CD4-positive, alpha-beta T cell treated with Interleukin-21 for 1 hour (primary cell): ENCODE measurements at places on chromosomes 3 and 15.

GRCh38 chr15:99315636-99316035 is 64.4 kb downstream of the LRRC28 start:
- DNase-seq: no peak

DNA sequence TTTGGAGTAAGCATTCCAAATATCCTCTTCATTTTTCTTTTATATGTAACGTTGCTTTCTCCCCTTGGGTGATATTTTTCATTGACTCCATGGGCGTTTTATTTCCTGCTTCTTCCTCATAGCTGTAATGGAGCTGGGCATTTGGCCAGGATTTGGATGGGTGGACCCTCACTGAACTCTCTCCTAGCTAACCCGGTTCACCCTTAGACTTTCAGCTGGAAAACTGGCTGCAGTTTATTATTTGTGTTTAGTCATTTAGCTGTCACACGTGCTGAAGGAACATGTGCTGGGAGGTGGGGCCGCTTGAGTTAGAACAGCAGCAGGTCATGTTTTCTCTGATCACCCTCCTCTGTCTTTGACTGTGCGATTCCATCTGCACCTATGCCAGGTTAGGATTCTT is 407.6 kb downstream of the ZIC1 start:
- no peak for DNase-seq

DNA sequence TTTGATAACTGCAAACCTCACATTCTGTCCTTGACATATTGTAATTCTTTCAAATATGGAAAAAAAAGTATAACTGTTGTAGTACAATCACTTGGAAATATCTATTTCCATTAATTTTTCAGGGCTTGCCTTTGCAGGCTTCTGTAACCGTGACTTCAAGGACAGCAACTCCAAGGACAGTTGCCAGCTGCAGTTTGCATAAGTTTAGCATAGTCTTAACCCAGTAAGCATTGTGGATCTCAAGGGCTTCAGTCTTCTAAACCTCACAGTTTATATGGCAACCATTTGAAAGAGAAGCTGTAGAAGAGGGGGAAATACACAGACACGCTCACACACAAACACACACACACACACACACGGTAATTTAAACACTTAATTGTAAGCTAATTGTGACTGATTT is 112.8 kb upstream of the GPR149 start:
- DNase-seq: no peak

DNA sequence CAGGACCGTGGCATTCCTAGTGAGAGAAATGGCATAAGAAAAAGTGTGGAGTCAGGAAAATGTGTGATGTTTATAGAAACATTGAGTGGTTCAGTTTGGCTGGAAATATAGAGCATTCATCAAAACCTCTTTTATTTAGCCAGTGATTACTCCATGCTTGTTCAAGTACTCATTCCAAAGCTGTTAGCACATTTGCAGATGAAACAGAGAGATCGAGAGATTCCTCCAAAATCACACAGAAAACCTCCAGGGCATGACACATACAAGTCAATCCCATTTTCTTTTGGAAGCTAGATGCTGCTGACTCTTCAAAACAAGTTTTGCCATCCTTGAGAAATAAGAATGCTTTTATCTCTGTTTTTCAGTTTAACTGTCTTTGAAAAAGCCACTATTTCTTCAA is 11.5 kb upstream of the MB21D2 start:
- DNase-seq: no peak

GRCh38 chr15:89963301-89964231 is 37.6 kb upstream of the ZNF710 start:
- no peak for DNase-seq

DNA sequence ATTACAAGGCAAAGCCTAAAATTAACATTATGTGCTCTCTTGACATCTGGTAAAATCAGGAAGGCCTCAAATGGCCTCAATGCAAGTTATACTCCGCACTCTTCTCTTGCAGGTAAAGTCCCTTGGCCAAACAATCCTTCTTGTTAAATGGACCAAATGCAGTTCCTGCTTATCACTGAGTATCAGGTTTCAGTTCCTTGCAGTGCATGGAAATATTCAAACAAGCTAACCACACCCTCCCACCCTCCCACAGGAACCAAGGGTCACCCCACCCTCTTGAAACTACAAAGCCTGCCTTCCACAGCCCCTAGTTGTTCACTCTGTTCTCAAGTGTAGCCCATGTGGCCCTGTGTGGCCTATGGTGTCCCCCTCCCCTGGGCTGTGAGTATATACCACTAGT is 171.9 kb upstream of the CADPS start:
- DNase-seq: no peak

- DNase-seq: no peak
Observed at GRCh38 chr3:73493543-73494308, 131.0 kb downstream of the PDZRN3 start.
